NB4 (cell line): ENCODE measurements at places on chromosomes 12 and 14.

DNA sequence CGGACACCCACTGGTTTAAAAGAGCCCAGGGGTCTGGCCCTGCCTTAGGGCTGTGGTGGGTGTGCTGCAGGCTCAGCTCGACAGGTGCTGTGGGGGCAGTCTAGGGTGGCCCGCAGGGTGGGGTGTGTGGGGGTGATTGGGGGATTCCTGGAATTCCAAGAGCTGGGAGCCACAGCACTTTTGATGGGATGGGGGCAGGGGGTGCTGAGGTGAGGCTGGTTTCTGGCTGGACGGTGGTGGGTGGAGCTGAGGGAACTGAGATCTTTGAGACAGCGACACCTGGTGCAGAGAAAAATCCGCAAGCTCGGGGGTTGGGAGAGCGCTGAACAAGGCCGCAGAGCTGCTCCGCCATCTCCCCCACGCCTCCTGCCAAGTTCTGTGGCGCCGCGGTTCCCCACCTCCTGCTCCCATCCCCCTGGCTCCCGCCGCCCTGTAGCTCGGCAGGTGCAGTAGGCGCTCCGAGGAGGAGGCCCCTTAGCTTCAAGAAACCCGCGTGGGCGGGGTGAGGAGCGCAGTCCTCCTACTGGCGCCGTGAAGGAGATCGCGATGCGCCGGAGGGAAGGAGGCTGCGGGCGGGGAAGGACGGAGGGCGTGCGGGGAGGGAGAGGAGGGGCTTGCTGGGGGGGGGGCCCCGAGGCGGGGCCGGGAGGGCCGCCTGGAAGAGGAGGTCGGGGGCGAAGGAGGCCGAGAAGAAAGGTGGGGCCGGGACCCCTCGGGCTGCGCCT is 1.3 kb upstream of the TEDC1 start:
- DNase-seq: peak; percentile 90

DNA sequence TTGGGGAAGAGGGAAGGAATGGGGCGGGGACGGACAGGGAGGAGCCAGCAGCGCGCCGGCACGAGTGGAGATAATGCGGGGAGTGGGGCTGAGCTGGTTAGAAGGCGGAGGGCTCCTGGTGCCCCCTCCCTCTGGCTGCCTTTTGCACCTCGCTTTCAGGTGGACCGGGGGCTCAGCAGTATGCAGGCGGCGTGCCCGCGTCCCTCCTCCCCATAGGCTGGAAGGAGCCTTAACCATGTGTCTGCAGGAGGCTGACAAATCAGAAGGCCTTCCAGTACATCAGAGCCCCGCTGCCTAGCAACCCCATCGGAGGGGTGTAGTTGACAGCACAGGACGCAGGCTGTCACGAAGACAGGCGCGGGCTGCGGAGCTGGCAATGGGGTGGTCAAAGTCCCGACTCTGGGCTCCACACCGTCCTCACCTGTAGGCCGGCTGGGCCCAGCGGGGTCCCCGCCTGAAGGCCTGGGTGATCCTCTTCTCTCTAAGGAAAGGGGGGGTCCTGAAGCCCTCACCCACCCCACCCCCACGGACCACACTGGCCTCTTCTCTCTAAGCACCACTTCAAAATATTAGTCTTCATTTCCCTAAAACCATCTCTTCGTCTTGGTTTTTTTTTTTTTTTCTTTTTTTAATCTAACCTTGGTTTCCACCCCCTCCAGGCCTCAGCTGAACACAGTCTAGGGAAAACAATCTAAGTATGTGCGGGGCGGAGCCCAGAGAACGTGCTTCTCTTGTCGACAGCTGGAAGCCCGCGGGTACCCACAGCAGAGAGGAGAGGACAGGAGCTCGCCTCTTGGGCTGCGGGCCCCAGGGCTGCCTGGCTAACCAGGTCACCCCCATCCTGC is 44.5 kb downstream of the KDM2B start:
- peak; percentile 51 for DNase-seq

DNA sequence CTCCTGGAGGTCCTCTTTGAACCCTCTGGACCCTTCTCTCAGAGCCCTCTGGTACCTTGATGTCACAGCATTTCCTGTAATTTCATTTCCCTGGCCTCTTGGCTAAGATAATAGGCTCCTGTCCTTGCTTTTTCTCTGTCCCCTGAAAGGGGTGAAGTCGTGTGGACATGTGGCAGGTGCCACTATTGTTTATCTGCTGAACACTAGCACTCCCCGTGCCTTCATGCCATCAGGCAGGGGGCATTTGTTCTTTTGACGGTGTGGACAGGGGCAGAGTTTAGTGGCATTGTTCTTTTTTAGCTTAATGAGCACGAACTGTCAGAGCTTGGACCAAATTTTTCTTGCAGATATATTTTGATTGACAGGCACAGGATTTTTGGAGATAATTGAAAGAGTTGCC is 166.0 kb downstream of the RGS6 start:
- DNase-seq: no peak

DNA sequence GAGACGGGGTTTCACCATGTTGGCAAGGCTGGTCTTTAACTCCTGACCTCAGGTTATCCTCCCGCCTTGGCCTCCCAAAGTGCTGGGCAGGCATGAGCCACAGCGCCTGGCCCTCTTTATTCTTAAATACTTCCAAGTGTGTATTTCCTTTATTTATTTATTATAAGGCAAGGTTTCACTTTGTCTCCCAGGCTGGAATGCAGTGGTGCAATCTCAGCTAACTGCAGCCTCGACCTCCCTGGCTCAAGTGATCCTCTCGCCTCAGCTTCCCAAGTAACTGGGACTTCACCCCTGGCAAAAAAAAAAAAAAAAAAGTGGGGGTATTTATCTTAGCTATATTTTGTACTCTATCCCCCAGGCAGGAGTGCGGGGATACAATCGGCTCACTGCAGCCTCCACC is 6.8 kb downstream of the FAM216A start:
- DNase-seq: no peak

GRCh38 chr14:78519863-78520262 is 349.7 kb downstream of the NRXN3 start:
- peak; percentile 42 for DNase-seq

DNA sequence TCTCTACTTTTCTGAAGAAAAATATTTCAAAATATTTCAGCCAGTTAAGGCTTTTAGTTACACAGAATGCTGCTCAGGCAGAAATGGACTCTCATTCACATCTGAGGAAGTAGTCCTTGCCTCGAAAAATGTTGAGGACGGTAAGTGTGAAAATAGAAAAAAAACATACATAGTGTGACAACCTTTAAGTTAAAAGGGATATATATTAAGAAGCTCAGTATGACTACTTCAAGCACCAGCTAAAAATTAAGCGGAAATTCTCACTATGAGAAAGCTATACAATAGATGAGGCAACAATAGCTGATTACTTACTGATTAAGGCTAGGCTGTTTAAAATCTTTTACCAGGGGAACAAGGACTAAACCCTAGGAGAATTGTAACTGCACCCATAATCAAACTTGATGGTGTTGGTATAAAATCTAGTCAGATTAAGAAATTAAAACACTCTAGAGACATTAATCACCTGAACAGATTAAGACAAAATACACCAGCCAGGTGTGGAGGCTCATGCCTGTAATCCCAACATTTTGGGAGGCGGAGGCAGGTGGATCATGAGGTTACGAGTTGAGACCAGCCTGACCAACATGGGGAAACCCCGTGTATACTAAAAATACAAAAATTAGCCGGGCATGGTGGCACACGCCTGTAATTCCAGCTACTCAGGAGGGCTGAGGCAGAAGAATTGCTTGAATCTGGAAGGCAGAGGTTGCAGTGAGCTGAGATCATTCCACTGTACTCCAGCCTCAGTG is 53.9 kb downstream of the HNRNPC start:
- DNase-seq: no peak

DNA sequence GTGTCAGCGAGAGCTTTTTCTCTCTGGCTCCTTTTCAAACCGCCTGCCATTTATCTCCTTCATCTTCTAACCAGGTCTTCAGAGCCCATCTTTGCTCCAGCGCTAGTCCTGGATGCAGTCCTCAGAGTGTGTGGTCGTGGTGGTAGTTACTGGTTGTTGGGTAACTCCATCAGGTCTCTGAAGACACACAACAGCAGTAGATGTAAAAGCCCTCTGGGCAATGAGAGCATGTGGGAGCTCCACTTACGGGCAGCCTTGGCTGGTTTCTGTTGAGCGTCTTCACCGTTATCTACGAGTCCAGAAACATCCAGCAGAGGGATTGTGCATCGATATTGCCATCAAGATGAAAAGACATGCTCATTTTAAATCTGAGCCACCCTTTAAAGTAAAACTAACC is 61.2 kb downstream of the FBXL14 start:
- peak; percentile 82 for DNase-seq

DNA sequence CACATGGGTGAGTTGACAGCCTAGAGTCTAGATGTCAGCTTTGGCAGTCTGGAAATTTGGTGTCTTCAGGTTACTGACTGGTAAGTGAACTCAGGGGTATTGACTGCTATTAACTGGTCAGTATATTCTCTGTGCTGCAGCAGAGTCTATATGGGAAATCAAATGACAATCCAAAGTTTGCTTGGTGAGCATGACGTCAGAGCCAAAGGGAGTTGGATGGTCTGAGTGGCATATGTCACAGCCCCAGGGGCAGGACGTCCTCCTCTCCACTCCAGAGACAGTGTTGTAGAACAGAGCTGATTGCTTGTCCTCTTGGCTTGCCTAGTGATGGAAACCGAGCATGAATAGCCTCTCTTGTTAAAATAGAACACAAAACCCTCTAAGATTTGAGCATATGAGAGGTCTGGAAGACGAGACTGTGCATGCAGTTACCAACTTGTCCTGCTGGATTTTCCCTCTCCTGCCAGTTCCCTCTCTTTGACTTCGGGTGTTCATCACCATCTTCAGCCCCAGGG is 3.3 kb upstream of the TBC1D30 start:
- DNase-seq: no peak

GRCh38 chr14:103071544-103072251 is 12.3 kb upstream of the LBHD2 start:
- DNase-seq: peak; percentile 28

DNA sequence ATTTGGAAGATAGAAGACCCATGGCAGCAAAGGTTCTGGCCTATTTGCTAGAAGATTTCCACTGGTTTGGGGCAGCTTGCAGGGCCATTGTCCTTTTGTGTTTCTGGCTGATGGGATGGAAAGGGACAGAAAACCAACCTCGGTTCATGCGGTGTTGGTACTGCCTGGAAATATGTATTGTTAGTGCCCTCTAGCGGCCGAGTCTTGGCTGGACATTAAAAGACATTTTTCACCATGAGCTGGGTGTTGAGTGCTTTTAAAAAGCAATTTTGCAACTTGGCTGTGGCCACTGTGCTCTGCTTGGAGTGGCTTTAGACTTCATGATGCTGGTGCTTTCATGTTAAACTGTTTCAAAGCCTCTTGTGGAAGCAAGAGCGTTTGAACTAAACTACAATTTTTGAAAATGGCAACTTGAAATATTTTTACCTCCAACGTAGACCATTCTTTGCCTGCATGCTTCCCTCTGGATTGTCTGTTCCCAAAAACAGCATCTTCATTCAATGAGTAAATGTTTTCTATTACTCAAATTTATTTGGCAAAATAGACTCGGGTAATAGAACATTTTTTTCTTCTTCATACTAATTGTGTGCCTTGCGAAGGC is 102.7 kb upstream of the TBX5 start:
- DNase-seq: peak; percentile 79

DNA sequence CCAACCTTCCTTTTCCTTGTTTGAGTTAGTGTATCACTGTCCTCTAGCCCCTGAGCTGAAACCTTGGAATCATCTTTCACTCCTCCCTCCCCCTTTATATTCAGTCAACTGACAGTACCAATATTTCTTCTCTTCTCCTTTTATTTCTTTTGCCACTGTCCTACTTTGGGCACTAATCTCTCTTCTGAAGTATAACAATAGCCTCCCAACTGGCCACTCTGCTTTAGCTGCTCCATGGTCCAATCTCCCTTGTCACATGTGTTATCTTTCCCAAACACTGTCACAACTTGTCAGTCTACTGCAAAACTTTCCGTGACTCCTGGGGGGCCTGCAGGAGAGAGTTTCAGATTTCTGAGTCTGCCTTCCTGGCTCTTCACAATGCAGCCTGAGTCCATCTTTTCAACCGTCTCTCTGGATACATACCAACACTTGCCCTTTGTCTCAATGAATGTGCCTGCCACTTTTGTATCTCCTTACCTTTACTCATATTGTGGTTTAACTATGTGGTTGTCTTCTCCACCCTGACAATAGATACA is 471.2 kb downstream of the DIO2 start:
- no peak for DNase-seq

DNA sequence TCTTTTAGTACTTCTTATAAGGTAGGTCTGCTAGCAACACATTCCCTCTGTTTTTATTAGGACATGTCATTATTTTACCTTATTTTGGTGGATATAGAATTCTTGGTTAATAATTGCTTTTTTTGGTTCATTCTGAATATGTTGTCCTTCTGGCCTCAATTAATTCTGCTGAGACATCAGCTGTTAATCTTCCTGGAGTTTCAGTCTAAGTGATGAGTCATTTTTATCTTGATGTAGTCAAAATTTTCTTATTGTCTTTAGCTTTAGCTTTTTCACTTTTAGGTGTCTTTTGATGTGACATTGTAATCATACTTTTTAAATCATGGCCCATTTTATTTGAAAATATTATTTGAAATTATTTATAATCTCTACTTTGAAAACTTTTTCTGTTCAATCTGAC is 104.9 kb upstream of the PMCH start:
- no peak for DNase-seq

GRCh38 chr12:106766393-106766826 is 8.1 kb upstream of the RIC8B start:
- no peak for DNase-seq

DNA sequence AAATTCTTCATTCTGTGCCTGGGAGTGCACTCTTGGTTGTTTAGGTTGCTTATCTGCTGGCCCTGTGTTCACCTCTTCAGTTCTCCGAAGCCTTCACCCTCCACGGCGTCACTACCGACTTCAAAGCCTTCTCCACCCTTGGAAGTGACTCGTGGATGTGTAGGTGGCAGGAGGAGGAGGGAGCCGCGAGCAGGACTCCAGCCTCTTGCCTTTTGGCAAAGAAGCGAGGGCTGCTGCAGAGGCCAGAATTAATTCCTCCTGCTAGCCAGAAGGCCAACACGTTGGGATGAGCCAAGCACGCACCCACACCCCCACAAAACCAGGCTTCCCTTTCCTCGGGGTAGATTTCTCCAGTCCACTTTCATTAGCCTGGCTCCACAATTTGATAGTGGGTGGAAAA is 86.5 kb downstream of the TBX5 start:
- no peak for DNase-seq

GRCh38 chr12:85627584-85627983 is 208.6 kb downstream of the RASSF9 start:
- no peak for DNase-seq

DNA sequence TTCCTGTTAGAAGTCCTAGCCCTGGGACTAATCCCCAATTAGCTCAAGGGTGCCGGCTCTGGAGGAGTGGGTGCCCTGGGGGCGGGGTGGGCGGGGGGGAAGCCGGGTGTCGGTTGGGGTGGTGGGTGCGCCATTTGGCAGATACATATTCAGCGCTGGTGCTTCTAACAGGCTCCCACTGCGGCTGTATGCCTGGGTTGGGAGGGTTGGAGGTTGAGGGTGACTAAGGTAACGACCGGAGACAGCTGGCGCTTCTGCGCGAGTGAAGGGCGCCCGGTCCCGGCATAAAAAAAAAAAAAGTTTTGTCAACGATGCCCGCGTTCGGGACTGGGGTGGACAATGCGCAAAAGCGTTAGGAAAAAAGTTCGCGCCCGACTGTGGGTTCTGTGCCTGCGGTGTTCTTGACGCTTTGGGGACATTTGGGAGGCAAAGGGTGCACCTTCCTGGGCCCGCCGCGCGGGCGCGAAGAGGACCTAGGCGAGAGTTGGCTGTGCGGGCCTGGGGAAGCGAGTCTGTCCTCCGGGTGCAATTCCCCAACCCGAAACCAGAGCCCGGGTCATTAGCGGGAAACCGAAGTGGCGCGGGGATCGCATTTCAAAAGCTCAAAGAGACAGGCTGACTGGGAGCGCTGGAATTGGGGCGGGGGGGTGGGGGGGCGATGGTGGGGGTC is 19.2 kb downstream of the TBX3 start:
- no peak for DNase-seq

- DNase-seq: no peak
Observed at GRCh38 chr12:49864798-49865090, 21.8 kb upstream of the BCDIN3D start.
